ENCODE measurements at places on chromosomes 2 and 18.

GRCh38 chr2:12376025-12376424, 340.7 kb upstream of the TRIB2 start:
- DNase-seq, result no peak

DNA sequence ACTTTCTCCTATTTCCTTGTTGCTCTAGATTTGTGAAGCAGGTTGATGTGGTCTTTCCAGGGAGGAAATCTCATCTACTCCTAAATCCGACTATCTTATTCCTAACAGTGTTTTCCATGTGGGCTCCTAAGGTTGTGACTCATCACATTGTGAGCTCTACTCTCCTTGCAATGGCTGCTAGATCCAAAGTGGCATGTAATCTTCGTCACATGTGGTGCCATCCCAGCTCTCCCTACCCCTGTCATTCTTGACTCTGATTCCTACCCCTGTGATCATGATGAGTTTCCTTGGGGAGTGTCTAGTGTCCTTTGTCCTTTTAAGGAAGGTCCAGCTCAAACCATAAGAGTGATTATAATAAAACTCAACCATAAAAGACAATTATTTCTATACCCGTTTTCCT, 47.3 kb upstream of the GULP1 start:
- DNase-seq, result no peak

DNA sequence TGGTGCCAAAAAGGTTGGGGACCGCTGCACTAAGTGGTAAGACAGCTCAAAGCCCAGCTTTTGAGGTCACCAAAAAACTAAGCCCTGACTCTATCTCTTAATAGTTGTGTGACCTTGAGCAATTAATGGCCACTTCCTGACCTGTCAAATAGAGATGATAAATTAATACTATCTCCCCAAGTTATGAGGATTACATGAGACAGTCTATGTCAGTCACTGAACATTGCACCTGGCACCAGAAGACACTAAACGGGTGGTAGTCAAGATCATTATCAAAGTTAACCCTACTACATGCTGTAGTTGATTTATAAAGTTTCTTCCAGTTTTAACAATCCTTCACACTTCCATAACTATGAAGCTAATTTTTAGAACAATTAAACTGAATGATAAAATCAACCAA, 36.5 kb downstream of the STPG4 start:
- no peak for DNase-seq

GRCh38 chr2:240387669-240388358, 47.6 kb upstream of the GPC1 start:
- DNase-seq, result no peak

DNA sequence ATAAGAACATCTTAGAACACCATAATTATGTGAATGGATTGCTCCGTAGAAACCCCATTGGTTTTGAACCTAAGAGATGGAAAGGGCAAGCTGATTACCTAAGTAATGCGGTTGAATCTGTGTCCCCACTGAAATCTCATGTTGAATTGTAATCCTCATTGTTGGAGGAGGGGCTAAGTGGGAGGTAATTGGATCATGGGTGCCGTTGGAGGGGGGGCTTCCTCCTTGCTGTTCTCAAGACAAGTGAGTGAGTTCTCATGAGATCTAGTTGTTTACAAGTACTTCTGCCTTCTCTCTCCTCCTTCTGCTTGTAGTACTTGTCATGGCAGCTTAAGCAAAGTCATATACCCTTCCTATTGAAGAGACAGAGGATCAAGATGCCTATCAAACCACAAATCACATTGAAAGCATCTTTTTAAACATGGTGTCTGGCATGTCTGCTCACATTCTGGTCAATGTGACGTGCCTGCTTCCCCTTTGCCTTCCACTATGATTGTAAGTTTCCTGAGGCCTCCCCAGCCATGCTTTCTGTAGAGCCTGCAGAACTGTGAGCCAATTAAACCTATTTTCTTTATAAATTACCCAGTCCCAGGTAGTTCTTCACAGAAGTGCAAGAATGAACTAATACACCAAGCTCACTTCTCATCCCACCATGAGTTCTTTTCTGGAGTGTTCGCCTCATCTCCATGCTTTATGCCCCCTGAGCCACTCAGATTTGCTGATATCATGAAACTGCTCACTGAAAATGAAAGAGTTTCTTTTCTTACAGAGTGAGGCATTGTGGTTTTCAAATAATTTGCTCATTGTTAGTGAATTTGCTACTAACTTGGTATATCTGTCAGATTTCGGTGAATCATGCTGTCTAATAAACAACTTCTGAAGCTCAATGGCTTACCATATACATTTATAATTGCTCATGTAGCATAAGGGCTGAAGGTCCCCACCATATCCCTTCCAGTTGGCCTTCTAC, 23.6 kb downstream of the KCNE4 start:
- no peak for DNase-seq

DNA sequence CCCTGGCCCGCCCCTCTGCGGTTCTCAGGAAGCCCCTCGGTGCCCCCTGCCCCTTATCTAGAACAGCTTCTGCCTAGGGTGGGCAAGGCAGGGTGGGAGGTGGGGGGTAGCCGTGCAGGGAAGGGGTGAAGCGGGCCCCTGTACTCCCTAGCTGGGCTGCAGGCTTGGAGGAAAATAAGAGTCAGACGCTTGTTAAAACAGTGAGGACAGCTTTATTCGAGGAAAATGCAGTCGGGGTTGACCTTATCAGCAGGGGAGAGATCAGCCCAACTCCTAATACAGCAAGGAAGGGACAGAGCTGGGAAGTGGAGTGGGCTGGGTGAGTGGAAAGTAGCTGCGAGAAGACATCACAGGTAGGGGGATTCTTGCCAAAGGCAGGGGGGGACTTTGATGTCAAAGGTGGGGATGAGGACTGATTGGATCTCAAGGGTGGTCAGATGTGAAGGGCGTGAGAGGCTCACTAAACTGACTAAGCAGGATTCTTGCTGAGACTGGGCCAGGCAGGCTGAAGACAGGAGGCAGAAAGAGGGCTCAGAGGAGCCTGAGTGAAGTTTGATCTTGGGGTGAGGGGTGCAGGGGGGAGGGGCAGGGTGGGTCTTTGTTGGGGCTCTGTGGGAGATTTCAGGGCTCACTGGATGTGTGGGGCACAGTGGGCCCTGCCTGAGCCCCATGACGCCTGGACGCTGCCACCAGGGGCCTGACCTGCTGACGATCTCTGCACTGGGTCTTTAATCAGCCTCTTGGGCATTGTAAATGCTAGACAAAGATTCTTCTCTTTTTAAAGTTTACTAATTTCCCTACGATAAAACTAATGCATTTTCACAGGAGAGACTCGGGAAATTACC, 29.9 kb downstream of the HPCAL1 start:
- no peak for DNase-seq

- DNase-seq, result no peak
Measured at GRCh38 chr2:122423934-122424333, 668.5 kb downstream of the TSN start.

DNA sequence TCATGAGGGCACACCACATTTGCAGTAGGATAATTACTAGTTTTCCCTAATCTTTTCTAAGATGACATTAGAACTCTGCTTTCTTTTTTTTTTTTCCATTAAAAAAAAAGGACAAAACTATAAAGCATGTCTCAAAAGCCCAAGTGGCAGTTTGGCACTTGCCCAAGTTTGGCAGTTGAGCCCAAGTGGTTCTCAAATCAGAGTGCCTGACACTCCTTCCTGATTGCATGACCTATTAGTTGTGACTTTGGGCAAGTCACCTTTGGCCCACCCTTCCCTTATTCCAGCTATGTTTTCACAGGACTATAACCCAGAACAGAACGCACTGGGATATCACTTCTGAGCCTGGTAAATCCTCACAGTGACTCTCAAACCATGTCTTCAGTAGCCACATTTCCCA, 273.0 kb downstream of the CCDC85A start:
- no peak for DNase-seq

- peak; percentile 96 for DNase-seq
Measured at GRCh38 chr2:234483568-234484251, 13.2 kb downstream of the ARL4C start.

DNA sequence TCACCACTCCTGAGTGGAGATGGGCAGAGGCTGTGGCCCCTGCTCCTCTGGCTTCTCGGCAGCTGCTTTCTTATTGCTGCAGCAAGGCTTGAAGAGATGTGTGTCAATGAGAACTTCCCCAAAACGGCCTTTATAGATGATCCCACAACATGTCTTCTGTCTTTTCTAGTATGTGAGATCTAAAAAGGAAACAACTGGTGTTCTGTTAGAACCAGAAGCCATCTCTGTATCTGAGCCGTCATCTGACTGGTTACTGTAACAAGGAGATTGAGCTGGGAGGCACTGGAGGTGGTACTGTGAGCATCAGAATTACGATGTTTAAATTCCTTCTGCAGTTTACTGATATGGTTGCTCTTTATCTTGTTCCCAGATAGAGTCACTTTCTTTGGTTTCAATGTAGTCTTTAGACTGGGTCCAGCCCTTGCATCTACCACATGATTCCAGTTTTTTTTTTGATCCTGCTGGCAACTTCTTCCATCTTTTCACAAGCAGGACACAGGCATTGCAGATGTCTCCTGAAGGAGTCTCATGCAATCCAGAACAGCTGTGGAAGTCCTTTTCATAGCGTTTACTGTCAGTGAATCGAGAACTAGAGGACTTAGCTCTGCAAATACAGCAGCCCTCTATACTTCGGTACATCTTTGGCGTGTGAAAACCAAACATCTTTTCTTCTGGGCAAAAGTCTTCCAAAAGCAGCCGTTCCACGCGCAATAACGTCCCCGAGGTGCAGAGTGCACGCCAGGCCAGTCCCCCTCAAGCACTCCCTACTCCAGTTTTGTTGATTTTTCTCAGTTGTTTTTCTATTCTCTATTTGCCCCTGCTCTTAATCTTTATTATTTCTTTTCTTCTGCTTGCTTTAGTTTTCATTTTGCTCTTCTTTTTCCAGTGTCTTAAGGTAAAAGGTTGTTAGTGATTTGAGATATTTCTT, 29.7 kb downstream of the TAF4B start:
- DNase-seq, result no peak

- no peak for DNase-seq
Measured at GRCh38 chr2:200625282-200625681, 39.5 kb downstream of the AOX1 start.

DNA sequence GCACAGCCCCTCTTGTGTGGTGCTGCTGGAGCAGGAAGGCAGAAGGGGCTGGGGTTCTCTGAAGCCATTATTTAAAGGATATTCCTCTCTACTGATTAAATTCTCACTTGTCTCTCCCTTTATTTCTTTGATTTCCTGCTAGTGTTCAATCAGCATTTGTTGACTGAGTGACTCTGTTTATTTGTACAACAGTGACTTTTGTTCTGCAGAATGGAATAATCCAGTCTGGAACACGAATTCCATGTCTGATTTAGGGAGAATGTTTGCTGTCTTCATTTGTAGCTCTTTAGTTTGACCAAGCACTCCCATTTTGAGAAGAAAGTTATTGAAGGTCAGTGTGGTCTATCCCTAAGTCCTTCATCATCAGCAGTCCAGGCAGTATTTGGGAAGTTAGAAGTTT, 141.2 kb downstream of the SETBP1 start:
- DNase-seq, result no peak

DNA sequence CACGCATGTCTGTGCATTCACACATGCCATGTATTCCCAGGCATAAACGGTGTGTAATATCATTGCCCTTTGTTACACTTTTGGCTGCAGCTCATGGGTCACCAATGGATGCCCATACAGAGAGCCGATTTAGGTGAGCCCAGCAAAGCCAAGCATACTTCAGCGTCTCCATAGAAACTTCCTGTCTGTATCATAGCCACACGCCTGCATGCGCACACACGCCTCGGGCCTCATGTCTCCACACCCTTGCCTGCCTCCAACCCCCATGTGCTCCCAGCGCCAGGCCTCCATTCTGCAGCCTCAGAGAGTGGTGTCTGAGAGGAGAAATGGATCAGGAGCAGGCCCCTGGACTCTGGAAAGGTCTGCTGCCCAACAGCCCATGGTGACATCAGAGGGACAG, 33.5 kb upstream of the SELENOI start:
- DNase-seq, result no peak

DNA sequence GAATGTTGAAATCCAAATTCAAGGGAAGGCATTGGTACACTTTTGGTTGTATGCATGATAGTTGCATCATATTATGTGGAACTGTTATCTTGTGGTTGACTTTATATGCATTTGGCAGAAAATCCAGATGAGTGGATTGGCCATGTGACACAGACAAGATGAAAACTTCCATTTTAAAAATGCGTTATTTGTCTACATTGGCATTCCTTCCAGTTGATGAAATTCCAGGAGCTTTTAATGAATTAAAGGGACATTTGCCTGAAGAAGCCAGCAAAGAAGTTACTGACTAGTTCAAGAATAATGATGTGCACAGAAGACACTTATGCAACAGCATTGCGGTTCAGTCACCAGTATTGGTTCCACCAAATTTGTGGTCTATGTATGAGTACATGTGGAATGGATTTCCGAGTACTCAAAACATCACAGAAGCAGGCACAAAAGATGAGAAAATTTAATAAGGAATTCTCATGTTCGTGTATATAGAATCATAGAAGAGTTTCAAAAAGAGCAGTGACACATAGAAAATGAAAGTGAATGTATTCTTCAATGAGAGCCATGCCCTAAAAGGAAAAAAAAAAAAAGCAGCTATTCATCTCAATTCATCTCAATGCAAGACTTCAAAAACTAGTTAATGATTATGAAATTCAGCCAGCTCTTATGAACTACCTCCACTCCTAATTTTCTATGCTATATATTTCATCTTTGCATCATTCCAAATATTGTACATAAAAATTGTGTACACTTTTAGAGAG, 232.1 kb downstream of the RBM43 start:
- DNase-seq, result no peak

- no peak for DNase-seq
Measured at GRCh38 chr2:202760848-202761247, 110.7 kb downstream of the ICA1L start.

DNA sequence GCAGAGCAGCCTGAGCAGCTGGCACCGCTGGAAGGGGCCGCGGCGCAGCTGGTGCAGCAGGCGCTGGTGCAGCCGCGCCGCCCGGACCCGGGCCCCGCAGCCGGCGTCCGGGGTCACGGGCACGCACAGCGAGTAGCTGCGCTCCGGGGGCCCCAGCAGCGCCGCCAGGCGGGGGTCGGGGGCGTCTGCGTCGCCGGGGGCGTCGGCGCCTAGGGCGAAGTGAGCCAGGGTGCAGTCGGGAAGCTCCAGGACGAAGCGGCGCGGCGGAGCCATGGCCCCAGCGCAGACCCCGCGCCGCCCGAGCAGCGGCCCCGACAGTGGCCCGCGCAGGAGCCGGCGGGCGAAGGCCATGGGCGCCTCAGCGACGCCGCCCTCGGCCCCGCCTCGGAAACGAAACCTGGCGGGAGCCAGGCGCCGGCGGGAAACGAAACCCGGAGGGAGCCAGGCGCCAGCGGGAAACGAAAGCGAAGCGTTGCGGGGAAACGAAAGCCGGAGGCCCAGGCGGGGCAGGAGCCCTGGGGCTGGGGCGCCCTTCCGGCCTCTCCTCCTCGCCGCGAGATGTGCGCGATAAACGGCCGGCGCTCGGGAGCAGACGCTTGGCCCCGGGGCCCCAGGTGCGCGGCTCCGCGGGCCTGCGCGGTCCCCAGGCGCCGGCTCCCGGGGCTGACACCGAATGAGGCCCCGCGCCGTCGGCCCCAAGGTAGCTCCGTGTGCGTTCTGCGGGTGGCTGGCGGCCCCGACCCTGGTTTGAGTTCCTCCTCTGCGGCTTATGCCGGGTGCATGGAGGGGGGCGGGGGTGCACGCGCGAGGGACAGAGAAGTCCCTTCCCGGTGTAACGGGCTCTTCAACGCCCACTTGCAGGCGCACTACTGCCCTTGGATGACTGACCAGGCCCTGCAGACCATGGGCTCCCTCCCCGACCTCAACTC, at the start of gene CMPK2:
TSS of gene CMPK2 (minus strand) at position 562 of the 929 bp plus-strand sequence. CDS start at position 351, 211 bp downstream.
- peak; percentile 74 for DNase-seq

- DNase-seq, result no peak
Measured at GRCh38 chr2:189631849-189632248, 29.4 kb upstream of the ASNSD1 start.

- no peak for DNase-seq
Measured at GRCh38 chr18:42931491-42931890, 184.0 kb downstream of the RIT2 start.

Measured in CD4-positive, alpha-beta T cell treated with Interleukin-15 for 4 hours (primary cell).